CD4-positive, alpha-beta T cell treated with Interleukin-12 subunit alpha and Interleukin-12 subunit beta, for 1 hour (primary cell): ENCODE measurements at places on chromosomes 13 and 19.

DNA sequence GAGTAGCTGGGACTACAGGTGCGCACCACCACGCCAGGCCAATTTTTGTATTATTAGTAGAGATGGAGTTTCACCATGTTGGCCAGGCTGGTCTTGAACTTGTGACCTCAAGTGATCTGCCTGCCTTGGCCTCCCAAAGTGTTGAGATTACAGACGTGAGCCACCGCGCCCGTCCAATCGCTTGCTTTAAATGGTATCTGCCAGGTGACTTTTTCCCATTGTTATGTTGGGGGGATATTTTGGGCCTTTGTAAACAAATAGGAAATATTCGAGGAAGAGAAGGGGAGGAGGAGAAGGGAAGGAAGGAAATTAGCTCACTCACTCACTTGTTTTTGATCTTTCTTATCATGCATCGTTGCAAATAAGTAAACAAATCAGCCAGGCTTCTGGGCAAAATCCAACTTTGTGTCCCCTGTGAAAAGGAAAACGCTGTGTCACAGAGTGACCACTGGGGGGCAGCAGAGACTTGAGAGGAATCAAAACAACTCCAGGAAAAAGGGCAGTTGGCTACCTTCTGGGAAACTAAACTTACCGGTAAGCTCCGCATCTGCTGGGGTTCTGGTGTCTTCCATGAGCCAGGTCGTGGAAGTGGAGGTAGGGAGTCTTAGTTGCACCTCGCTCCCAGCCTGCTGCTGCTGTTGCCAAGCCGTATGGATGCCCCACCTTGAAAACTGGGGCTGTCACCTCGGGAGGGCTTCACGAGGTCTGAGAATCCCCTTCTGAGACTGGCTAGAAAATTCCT lies 9.3 kb upstream of the RANBP3 start:
- peak; percentile 75 for DNase-seq

DNA sequence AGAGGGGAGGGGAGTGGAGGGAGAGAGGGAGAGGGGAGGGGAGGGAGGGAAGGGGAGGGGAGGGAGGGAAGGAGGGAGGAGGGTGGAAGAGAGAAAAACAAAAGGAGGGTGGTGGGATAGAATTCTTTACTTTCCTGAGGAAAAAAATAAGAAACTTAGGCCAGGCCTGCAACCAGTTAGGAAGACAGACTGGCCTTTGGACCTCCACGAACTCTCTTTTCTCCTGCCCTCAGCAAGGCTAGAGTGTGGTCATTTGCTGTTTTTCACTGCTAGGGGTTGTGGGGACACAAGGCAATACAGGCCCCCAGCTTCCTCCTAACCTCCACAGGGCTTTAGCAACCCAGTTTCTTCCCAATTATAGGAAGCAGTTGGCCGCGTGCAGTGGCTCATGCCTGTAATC lies 4.2 kb downstream of the CCDC8 start:
- no peak for DNase-seq

DNA sequence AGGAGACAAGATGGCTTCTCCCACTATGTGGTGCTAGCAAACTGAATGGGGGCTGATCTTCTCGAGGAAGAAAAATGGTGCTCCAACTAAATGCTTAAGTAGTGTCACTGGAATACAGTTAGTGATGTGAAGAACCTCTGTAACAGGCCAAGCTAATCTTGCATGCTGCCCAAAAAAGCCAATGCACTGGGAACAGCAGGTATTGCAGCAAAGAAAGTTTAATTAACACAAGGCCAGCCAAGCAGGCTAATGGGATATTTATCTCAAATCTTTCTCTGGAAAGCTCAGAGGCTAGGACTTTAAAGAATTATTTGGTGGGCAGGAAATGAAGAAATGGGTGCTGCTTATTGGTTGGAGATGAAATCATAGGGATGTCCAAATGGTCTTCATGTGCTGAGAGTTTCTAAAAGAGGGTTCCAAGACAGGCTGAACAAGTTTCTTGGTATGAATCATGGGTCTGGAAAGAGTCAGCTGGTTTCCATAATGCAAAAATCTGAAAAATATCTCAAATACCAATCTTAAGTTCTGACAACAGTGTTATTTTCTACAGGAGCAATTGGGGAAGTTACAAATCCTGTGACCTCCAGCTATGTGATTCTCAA lies 1550.5 kb downstream of the SLITRK5 start:
- no peak for DNase-seq

DNA sequence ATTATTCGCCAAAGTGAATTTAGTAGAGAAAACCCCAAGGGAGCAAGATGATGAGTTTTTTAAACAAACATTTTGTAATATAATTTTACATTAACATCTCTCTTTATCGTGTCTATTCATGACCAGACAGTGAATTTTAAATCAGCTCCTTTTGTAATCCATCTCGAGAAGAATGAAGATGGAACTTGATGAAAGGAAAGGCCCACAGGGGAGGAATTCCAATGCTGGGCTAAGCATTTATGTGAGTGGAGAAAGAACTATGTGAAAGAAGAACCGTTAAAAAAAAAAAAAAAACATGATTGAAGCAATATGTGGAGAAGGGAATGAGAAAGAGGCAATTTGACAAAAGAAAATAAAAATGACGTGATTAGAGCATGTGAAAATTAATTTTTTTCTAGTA lies 170.6 kb downstream of the KCTD12 start:
- no peak for DNase-seq

DNA sequence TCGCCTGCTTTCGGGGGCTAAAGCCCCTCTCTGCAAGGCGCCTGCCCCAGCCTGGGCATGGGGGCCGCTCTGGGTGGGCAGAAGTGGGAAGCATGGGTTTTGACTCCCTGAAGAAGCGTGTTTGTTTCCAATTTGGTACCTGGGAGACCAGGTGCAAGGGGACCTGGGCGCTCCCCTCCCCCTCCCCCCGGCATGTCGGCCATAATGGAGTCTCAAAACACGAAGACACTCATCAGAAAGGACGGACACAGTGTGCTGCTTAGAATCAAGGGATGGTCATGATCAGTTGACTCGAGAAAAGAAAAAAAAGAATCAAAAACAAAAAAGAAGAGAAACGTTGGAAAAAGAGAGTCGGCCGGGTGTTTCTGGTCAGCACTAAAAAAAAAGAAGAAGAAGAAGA lies 76.8 kb downstream of the IER2 start:
- DNase-seq = no peak

DNA sequence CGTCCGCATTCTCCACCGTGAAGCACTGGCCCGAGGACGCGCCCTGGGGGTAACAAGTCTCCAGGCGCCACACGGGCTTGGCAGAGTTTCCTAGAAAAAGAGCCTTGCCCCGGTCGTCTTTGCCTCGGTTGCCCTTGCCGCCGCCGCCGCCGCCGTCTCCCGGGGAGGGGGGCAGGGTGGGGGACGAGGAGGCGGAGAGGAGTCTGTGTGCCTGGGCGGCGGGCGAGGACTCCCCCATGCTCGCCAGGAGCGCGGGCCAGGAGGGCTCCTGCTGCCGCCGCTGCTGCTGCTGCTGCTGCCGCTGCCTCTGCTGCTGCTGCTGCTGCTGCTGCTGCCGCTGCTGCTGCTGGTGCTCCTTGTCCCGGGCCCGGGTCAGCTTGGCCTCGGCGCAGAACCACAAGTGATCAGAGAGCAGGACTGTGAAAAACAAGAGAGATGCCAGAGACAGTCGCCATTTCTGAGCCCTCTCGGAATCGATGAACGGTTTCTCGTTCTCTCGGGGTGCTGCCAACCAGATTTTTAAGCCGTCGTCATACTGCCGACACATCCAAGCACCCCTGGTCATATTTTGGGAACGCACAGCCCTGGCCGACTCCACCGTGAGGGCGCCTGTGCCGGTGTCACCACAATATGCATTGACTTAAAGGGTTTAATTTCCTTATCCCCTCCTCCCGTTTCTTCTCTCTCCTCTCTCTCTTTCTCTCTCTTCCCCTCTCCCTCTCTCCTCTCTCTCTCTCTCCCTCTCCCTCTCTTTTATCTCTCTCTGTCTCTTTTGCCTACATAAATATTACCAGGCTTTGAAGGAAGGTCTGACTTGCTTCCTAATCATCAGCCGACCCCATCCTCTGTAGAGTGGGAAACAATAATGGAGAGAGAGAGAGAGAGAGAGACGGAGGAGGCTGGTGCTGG lies 349.1 kb downstream of the LIG4 start:
- DNase-seq = no peak

GRCh38 chr13:40002016-40002415 lies 346.6 kb downstream of the COG6 start:
- DNase-seq = no peak

DNA sequence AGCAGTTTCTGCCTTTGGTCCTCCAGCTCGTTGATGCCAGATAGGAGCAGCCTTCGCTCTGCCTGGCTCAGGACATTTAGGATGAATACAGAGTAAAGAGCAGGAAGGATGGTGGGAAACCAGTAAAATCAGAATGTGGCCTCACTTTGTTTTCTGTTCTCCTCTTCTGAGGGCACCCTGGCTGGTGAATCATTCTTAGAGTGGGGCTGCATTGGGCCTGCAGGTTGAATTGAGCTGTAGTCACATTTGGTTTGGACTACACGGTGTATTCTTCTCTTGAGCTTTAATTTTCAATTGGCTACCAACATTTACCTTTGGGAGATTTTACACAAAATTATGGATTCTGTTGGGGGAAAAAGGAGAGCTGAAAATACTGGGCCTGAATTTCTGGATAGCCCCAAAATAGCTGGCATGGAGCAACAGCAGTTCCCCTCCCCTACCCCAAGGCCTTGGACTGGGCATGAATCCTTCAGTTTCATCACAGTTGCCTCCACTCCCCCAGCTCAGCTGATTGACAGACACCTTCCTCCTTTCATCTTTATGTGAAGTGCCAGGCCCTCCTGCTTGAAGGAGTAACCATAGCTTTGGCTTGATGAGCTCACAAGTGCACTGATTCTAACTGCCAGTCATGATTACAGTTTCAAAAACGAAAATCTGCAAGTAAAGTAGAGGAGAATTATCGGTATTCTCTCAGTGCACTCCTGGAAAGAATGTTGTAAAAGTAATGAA lies 24.3 kb downstream of the ERCC5 start:
- no peak for DNase-seq

DNA sequence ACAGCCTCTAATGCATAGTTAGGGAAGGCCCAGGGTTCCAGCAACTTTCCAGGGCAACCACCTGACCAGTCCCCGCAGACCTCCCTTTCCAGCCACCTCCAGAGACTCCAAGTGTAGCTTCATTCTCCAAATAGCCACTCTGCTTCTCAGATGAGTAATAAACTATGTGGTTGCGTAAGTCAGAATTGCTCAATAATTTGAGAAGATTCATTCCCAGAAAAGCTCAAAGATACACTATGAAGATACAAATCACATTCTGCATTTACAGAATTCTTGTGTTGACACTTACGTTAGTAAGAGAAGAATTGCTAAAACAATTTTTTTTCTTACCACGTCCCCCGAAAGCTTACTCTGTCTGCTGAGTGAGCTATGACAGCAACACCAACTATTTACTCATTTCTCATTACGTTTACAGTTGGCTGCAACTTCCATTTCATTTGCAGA lies 8.2 kb upstream of the LATS2 start:
- DNase-seq = no peak

- DNase-seq = no peak
Measured at GRCh38 chr13:65943024-65943423, 1287.1 kb downstream of the PCDH9 start.

- DNase-seq = no peak
Measured at GRCh38 chr13:60765700-60766411, 368.8 kb downstream of the TDRD3 start.

- DNase-seq = no peak
Measured at GRCh38 chr13:83153848-83154247, 728.4 kb downstream of the SLITRK1 start.

- peak; percentile 4 for DNase-seq
Measured at GRCh38 chr13:44648392-44649103, 72.4 kb upstream of the TSC22D1 start.

DNA sequence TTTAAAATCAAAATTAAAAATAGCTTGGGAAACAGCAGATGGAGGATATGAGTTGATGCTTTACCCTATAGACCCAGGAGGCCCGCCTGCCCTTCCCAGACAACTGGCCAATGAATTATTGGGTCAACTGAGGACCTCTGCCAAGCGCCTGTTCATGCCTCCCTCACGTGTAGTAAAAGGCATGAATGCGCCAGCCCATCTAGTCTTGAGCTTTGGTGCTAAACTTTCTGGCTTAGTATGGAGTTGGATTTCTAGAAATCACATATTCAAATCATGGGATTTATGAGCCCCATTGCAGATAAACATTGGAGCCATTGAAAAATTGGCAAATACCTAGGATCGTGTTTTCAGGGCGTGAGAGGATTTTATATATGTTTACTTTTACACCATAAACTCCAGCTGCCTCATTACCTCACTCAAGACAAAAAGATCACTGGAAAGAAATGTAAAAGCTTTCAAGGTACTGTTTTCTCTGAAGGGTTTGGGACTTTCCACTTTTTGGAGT lies 47.1 kb downstream of the COL4A2 start:
- DNase-seq = no peak

DNA sequence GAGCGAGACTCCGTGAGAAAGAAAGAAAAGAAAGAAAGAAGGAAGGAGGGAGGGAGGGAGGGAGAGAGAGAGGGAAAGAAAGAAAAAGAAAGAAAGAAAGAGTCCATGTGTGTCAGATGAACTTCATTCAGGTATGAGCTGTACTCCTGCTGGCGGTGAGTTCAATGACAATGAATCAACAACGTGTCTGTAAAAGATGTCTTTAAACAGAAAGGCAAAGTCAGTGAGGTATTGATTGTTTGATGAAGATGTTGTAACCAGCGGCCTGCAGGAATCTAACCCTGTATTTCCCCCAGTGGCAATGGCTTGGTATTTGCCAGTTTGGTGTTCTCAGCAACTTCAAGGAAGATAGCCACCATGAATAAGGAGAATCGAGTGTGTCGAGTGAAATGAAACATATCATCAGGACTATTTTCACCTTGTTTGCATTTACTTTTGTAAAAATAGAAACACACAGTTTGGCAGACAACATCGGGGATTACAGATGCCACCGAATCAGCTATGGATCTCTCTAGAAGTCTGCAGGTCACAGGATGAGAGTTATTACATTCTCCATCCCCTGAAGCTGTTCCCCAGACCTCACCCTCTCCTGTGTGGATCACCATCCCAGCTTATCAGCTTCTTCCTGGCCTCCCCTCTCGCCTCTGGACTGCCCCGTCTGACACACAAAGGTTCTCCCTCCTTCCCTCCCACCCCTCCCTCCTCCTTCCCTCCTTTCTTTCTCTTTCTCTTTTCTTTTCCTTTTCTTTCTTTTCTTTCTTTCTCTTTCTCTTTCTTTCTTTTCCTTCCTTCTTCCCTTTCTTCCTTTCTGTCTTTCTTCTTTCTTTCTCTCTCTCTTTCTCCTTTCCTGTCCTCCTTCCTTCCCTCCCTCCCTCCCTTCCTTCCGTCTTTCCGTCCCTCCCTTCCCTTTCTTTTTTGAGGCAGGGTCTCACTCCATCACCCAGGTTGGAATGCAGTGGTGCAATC lies 8.2 kb upstream of the SBK3 start:
- DNase-seq = no peak

GRCh38 chr13:110303644-110304043 lies 3.3 kb downstream of the COL4A1 start:
- DNase-seq = no peak

GRCh38 chr19:55661826-55662225 lies 7.0 kb downstream of the U2AF2 start:
- DNase-seq = no peak

DNA sequence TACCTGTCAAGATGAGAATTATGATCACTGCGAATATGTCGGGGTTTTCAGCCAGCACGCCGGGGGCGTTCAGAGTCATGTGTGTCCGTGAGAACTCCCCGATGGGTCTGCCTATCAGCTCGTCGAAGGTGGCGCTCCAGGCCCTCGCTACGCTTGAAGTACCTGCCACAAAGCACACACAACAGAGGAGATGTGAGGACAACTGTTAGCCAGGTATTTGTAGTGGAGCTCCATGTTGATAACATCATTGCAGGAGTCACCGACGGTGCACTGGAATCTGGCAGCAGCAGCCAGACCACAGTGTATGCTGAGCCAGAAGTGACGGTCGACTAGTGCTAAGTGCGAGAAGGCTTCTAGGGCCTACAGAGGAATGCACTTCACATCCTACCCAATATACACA lies 62.7 kb downstream of the SLC7A1 start:
- no peak for DNase-seq
